ENCODE measurements at places on chromosomes 12 and 14.

DNA sequence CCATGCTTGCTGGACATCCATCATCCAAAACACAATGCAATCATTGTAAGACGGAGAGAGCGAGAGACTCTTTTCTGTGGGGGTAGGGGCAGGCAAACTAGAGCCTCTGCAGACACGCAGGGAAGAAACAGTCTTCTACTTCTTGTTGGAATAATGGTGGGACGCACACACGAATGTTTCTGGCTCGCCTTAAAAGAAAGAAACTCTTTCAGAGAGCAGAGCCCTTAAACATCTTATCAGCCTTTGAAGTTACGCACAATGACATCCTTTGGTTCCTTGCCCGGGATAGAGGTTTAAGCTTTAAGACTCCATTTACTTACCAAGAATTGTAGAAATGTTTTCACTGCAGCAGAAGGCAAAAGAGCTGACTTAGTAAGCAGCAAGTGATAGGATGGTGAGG lies 133.8 kb upstream of the FOXN3 start:
- DNase-seq, result no peak

- DNase-seq, result no peak
Measured at GRCh38 chr14:49594347-49595091, 4.2 kb upstream of the LRR1 start.

- DNase-seq, result no peak
Measured at GRCh38 chr12:82407481-82407880, 49.2 kb downstream of the METTL25 start.

GRCh38 chr14:76706811-76707210 lies 54.5 kb upstream of the VASH1 start:
- DNase-seq, result no peak

DNA sequence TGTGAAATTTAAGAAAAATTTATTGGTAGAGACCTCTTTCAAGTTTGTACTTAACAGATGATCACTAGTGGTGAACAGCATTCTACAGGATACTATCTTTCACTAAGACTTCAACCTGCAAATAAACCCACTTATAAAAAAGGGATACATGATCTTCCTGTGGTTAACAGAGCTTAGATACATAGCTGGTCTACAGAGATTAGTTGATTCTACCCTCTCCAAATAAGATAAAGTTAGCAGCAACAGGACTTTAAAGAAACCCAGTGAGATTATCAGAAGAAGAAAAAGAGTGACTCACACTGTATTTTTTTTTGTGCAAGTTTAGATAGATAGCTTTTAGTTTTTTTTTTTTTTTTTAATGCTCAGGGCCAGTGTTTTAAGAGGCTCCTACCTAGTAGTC lies 34.5 kb downstream of the USP44 start:
- DNase-seq, result no peak

- no peak for DNase-seq
Measured at GRCh38 chr14:76129851-76130576, 21.7 kb upstream of the GPATCH2L start.
